ENCODE measurements at places on chromosomes 12 and 14. TPM values are rescaled to one million over a fixed set of nuclear protein-coding genes. Genes with fewer than 3 reads are reported as not detected.

DNA sequence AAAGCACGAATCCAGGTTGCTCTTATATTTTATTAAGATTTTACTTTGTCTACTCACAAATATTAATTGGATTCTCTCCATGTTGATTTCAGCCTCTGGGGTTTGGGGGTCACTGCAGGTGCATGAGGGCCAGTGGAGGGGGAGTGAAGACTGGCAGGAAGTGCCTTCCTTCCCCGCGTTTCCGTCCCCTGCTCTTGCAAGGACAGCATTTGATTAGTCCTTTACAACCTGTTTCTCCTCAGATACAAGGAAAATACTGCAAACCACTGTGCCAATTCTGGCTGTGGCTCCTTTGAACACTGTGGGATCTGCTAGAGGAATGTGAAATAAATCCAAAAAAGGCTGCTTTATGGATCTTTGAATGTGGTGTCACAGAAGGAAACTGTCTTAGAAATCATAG lies 291.8 kb downstream of the ETNK1 start:
- DNase-seq: no peak

GRCh38 chr12:121196902-121197301 lies 13.0 kb upstream of the P2RX4 start:
- no peak for DNase-seq

DNA sequence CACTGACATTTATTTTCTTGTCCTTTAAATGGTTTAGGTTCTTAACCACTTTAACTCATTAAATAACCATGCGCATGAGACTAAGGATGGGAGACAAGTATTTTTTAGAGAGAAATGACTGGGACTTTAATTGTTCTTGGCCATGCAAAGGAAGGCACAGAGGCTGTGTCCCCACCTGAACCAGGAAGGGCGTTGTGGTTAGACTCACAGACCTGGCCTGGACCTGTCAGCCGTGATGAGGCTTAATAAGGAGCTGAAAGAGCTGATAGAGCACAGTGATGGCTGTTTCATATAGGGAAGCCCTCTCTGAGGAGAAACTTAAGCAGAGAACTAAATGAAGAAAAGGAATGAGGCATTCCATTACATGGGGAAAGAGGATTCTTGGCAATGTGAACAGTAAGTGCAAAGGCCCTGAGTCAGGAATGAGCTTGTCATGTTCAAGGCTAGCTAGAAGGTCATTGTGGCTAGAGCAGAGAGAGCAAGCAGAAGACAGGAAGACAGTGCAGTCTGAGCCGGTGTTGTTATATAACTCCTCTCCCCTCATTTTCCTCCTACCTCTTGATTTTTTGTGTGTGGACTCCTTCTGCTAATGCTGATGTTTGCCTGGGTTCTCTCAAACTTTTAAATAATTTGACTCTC lies 74.4 kb upstream of the ANO4 start:
- DNase-seq: no peak

DNA sequence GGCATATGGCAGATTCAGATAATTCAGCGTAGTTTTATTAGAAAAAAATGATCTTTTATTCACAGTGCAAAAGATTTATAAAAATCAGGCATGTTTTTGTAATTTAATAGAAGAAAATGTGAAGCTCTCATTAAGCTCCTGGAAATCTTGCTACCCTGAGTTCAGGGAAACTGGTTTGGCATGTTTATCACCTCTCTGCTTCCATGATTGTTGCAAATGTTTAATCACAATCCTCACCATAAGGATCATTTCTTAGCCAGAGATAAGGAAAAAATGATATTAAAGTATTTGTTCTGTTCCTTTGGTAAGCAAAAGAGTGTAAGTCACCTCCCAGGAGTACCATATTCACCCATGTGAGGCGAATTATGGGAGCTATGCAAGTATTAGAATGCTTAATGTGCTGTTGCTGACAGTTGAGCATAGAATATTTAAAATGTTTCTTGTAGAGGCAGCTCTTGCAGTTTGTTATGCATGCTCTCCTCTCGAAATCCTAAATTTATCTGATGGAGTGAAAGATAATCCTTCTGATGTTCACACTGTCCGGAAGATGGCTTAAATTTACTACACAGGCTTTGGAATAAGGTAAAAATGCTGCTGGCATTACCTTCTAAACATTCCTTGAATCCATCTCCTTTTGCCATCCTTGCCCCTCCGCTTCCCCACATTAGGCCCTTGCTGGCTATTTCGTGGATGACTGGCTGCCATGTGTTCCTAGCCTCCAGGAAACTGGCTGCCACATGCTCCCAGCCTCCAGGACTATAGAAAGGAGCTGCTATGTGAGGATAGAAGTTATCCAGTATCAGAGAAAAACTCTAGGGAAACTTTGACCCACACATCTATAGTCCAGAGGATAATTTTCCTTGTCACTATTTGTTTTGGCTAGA lies 115.8 kb upstream of the CCDC198 start:
- DNase-seq: no peak

DNA sequence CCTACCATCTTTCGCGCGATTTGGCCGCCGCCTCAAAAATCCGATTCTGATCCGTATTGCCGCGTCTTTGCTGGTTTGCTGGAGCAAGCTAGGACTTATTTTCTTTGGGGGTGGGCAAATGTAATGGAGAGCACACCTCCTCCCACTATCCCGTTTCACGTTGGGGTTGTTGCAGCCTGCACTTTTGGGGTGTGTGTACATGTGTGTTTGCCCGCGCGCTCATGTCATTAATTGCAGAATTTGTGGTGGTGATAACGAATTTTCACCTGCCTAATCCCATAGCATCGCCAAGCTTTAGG lies 657 bp downstream of the METAP2 start:
- peak; percentile 34 for DNase-seq

DNA sequence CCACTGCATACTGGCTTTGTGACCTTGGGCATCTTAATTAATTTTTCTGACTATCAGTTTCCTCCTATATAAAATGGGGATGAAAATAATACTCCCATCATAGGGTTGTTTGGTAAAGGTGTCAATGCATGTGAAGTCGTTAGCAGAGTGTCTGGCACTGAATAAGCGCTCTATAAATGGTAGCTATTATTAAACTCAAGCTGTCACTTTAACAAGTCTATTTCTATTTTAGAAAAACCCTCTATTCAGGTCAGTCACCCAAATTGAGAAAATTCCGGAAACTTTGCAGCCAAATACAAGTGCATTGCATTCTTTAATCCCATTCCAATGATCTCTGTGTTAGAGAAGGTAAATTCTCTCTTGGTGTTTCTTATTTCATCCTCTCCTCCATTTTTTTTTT lies 363.1 kb downstream of the SYT1 start:
- DNase-seq: no peak

DNA sequence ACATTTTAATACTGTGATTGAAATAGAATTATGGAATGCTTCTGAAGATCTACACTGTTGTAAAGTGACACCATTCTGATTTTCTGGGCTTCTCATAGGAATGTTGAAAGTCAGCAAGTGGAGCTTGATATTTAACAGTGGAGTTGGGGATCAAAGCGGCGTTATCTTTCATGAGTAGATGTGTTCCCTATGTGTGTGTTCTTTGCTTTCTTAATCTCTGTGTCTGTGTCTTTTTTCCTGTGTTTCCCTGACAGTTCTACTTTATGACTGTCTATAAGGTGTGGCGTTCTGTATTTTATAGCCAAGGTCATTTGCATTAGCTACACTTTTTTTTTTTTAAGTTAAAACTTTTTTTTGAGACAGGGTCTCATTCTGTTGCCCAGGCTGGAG lies 24.7 kb downstream of the SYNE2 start:
- DNase-seq: no peak

- DNase-seq: peak; percentile 56
Observed at GRCh38 chr14:102848830-102849525, 71.7 kb downstream of the TRAF3 start.

DNA sequence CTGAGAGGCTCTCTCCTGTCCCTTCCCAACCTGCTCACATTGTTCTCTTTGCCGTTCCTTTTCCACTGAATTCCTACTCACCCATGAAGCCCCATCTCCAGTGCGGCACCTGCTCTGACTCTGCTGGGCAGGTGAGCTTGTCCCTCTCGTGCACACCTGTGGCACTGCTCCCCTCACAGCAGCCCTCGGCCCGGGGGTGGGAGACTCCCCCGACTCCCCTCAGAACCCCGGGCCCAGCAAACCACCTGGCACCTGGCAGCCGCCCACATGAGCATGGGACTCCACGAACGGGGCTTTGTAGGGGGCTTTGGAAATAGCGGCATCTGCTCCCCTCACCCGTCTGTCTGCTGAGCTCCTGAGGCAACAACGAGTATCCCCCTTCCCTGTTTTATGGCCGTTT lies 162.4 kb upstream of the PRMT8 start:
- no peak for DNase-seq

- DNase-seq: no peak
Observed at GRCh38 chr12:122982477-122982815, 2.0 kb downstream of the ARL6IP4 start.

The SSTR1 gene
- 8.5 TPM for total RNA-seq

GRCh38 chr14:92993302-92993701 lies 70.4 kb downstream of the CHGA start:
- DNase-seq: no peak

DNA sequence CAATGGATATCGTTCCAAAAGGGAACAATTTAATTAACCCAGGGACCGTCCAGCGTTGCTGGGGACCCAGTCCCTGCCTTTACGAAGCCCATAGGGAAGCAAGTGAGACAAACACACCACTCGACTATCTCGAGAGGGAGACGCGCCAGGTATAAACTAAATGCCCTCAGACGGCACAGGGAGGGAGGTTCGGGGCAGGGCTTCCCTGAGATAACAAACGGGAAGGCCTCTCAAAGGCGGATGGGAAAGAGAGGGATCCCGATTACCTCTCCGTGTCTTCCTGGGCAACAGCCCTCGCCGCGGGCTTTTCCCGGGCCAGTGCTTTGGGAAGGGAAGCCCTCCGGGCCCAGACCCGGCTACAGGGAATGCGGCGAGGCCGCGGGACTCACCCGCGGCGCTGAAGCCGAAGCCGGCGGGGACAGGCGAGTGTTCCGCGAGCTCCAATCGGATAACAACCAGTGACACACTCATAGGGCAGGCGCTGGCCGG lies 390 bp downstream of the BRAP start:
- DNase-seq: peak; percentile 60

The RHEBL1 gene
- 0.27 TPM for total RNA-seq

GRCh38 chr12:69515394-69515930 lies 45.3 kb downstream of the FRS2 start:
- DNase-seq: no peak

GRCh38 chr12:53052419-53053217 lies 2.8 kb downstream of the TNS2 start:
- DNase-seq: peak; percentile 96

The SLC10A1 gene
- not detected for total RNA-seq

DNA sequence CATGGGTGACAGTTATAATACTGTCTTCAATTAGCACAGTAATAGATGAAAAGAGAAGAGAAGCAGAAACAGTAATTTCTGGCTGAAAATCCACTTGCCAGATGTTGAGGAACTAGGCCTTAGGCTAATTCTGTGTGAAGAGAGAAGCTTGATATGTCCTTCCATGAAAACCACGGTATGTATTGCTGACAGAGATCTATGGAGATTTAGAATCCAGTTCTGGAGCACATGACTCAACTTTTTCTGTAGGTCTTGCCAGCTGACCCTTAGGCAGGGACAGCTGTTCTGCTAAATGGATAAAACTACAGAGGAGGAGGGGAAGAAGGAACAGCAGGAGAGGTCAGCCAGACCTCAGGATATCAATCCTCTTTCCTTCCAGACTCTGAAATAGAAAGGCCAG lies 211.5 kb downstream of the PRKD1 start:
- DNase-seq: no peak

The CLEC4C gene
- total RNA-seq: not detected

DNA sequence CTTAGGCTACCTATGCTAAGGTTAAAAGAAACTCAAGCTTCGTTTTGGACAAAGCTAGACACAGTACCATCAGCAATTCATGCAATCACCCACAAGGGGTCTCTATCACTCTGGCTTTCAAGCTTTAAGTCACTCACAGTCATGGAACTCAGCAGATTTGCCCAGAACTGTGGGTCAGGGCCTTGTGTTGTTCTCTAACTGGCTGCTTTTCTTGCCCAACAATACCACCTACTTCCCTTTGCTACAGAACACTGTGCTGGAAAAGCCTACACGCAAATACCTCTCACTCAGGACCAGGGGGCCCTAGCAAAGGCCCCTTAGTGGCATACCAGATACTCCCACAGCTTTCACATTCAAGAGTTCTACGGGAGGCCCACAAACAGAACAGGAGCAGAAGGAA lies 9.1 kb downstream of the NEMP1 start:
- peak; percentile 73 for DNase-seq

DNA sequence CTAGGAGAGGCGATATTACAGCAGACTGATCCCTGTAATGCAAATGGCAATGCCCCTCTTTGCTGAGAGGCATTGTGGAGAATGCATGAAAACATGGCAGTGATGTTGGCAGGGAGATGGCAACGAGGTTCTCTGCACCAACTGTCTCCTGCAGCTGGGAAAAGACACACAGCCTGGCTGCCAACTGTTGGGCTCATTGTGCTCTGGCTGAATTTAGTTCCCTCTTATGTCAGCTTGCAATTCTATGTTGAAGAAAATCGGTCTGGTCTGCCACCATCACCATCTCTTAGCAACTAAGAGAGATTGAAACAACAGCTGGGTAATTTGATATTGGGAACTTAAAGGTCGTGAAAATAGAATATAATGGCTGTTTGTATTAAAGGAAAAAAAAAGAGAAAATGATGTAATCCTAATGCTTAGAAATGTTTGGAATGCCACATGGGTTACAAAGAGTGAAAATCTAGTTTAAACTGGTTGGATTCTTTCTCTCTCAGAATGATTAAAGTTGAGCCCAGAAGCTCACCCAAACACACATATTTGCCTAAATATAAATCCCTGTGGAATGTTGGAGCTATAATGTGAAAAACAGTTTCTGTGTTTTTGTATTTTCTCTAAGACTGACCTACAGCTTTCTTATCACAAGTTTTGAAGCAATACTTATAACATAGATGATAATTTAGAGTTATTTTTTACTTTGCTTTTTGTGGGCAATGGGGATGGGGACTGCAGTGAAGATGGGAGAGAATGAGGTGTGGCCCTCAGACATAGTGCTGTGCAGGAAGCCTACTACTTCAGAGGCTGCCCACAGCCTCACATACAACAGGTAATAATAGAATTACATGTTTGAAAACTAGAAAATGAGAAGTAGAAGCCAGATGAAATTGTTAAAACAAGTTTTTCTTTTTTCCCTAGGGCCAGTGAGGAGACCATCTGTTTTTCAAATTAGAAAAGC lies 143.7 kb downstream of the AKAP6 start:
- DNase-seq: no peak

GRCh38 chr12:82835217-82835616 lies 148.5 kb downstream of the TMTC2 start:
- no peak for DNase-seq
